Neural crest cell (in vitro differentiated cells): ENCODE measurements at places on chromosomes 13 and 19.

DNA sequence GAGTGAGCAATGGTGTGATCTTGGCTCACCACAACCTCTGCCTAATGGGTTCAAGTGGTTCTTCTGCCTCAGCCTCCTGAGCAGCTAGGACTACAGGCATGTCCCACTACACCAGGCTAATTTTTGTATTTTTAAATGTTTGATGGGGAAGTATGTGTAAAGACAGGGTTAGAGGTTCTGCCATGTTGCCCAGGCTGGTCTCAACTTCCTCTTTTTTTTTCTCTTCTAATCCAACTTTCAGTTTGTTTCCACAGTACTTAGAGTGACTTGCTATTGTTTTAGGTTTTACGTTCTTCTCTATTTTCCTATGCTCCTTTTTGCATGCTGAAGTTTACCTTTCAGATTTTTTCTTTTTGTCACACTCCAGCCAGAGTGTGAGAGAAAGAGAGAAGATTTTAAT lies 1433.0 kb downstream of the UQCRFS1 start:
- no peak for DNase-seq

GRCh38 chr19:35247526-35248309 lies 1.1 kb upstream of the LSR start:
- DNase-seq = no peak

DNA sequence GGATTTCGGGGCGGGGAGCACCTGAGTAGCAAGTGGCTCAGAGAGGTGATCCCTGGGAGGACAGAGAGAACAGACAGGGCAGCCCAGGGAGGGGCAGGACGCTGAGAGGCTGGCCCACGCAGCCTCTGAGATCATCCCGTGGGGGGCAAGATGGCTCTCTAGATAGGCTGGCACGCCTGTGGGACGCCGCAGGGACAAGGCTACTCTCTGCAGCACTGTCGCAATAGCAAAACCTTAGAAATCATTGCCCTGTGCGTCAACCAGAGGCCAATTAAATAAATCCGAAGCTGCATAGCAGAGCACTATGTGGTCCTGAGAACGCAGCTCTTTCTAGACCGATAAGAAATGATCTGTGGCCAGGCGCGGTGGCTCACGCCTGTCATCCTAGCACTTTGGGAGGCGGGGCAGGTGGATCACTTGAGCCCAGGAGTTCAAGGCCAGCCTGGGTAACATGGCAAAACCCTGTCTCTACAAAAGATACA lies 5.1 kb downstream of the PEX11G start:
- no peak for DNase-seq

- DNase-seq = no peak
Observed at GRCh38 chr19:52297601-52298364, 814 bp downstream of the ZNF480 start.

DNA sequence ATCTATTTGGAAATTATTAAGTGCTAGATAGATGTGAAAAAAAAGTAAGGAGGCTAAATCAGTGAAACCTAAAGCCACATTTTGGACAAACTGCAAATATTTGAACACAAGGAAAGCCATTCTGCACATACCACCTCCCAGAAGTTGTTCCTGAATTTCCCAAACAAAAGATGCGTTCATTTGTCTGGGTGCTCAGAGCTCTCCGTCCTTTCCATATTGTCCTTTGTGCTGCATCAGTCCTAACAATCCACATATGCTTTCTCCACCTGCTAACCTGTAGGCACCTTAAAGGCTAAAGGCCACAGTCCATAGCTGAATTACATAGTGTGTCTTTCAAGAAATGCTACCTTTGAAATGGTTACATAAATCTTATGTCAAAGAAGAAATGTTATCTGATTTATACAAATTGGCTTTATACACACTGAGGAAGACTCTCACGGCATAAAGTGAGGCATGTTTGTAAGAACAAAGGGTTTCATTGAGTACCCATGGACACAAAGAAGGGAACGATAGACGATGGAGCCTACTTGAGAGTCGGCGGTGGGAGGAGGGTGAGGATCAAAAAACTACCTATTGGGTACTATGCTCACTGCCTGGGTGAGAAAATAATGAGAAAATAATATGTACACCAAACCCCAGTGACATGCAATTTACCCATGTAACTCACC lies 182.0 kb downstream of the RGCC start:
- no peak for DNase-seq

- DNase-seq = no peak
Observed at GRCh38 chr19:55297267-55297666, 13.5 kb downstream of the BRSK1 start.

GRCh38 chr13:94494026-94494425 lies 14.5 kb upstream of the DCT start:
- DNase-seq = no peak

DNA sequence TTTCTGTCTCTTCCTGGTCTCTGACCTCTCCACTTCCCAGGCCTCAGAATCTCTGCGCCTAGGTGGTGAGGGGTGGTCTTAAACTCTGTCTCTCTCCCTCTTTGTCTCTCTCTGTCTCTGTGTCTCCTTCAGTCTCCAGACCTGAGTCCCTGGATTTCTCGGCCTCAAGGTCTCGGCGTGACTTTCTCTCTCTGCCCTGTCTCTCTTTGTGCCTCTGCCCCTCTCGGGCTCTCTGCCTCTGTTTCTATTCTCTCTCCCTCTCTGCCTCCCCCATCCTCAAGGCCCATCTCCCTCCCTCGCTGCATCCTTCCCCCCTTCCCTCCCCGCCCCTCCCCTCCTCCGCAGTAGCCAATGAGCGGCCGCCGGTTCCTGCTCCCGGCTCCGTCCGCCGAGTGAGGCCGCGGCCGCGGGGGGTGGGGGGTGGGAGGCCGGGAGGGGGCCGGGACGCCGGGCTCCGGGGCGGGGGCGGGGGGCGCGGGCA lies at the start of gene CACNG7:
CACNG7 (plus strand) TSS at position 344 of the 481 bp plus-strand sequence. CDS start 3,554 bp downstream, outside the sequence.
- DNase-seq = no peak

GRCh38 chr19:33150852-33151518 lies 19.1 kb downstream of the WDR88 start:
- no peak for DNase-seq

GRCh38 chr13:94408314-94409036 lies 71.0 kb downstream of the DCT start:
- no peak for DNase-seq

DNA sequence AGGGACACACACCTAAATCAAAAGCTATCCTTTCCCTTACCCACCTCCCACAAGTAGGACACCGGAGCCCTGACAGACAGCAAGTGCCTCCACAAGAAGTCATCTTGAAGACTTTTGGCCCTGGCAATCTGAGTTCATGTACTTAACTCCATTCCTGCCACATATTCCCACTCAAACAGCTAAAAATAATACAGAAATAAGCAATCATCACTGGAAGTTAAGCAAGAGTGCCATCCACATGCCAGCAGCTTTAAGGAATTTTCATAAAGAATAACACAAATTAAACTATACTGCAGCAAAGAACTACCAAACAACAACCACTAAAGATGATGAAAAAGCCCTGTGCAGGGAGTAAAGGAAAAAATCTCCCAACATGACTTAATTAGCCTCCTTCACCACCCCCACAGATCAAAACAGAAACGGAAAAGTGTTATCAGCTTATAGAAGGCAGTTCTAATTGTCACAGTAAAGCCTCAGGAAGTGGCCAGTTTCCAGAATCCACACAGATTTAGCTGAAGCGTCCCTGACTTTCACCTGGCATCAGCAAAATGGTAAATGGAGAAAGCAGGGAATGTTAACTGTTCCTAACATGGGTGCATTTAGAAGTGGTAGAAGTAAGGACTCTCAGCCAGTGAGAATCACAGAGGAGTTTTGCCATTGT lies 343.9 kb downstream of the TBC1D4 start:
- no peak for DNase-seq

GRCh38 chr19:29587518-29587986 lies 18.5 kb upstream of the POP4 start:
- no peak for DNase-seq

- no peak for DNase-seq
Observed at GRCh38 chr19:13864046-13864666, 12.8 kb upstream of the NANOS3 start.

DNA sequence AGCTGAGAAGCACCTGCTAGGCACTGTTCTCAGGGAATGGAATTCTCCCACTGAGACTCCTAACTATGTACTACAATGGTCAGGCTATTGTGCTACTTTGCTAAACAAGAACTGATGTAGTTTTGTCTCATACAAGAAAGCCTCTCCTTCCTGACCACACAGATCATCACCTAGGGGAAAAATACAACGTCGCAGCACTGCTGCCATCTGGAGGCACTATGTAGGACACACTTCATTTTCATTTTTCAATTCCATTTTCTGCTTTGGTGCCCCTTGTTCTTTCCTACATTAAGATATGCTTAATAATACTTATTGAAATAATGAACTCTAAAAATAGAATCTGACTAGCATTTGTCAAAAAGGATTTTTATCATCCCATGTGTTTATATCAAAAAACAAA lies 21.1 kb downstream of the PROSER1 start:
- DNase-seq = peak; percentile 11

GRCh38 chr13:106683918-106684317 lies 116.0 kb upstream of the ARGLU1 start:
- no peak for DNase-seq

DNA sequence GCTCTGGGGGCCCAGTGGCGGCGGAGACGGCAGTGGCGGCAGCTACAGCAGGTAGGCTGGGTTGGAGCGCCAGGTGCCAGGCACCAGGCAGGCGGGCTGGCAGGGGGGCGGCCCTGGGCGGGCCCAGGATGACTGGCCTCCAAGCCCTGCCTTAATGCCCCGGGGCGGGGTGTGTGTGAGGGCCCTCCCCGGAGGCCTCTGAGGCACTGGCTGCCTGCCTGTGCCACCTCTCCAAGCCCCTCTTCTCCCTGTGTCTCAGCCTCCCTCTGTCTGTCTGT lies at the start of gene KLK11:
KLK11 (minus strand) TSS at position 63 of the 278 bp plus-strand sequence. CDS start 985 bp downstream, outside the sequence.
- DNase-seq = no peak

DNA sequence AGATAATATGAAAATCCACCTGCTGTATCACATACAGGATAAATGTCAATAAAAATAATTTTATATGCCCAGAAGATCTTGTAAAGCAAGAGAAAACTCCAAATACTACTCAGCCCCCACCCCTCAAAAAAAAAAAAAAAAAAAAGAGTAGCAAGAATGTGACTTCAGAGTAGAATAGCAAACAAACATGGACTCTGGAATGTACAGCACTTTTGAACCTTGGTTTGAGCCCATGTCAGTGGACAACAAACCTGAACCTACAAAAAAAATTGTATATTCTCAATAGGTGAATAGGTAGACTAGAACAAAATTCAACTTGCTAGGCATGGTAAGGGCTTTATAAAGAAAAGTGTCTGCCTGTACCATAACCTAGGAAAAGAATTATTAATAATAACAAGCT lies 428.0 kb downstream of the SLITRK6 start:
- no peak for DNase-seq

- no peak for DNase-seq
Observed at GRCh38 chr19:38850976-38851621, 1.3 kb upstream of the HNRNPL start.

GRCh38 chr19:55672418-55672817 lies 2.6 kb upstream of the EPN1 start:
- DNase-seq = no peak

DNA sequence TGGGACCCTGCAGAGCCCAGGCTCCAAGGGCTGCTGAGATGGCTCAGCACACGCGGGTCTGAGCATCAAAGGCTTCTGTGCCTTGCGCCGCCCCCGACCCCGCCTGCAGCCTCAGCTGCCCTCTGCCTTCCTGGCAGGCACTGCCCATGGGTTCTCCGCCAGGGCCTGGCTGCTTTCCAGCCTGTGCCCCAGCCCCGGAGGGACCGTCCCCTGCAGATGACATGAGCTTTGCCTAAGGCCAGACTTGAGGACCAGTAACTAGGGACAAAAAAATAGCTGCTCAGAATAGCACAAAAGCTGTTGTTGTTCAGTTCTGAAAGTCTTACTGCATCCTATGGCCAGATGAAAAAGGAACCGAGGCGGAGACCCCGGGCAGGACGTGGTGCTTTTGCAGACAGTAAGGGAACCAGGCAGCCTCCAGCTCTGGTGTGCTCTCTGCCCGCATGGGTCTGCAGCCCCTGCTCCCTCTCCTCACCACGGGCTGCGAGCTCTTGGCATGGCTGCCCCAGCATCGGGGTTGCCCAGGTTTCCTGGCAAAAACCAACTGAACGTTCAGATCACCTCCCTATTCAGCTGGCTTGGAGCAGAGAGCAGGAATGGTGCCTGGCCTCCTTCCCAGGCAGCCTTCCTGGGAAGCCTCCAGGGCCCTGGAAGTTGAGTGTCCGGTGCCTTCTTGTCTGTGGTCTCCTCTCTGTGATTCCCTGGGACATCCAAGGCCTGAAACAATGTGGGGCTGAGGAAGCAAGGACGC lies 12.5 kb upstream of the CFAP97D2 start:
- no peak for DNase-seq

DNA sequence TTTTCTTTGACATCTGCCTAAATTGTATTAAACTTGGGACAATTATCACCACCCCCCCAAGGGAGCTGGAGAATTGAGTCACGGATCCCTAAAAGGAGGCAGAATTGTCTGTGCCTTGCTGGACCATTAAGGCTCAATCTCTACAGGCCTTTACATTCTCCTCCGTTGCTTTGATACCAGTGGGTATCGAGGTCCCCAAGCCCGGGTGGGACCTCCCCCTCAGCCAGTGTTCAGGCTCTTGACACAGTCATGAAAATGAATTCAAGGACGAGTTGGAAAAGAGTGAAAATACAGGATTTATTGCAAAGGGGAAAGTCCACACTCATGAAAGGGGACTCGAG lies 5.6 kb downstream of the PPP1R15A start:
- DNase-seq = no peak

DNA sequence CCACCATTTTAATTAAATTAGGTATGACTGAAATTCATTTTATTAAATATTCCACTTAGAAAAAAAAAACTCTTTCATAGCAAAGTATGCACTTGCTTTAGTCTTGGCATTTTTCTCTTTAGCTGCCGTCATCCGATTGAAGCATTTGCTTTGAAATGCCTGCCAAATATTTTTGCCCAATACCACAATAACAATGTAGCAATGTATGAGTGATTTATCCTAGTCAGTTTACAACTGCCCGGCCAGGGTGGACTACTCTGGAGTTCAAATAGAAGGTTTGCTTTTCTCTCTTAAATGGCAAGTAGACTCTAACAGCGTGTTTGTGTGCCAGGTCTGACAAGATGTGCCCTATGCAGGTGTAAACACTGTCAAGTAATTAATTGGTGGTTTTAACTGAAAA lies 675.3 kb upstream of the SGCG start:
- DNase-seq = no peak

- no peak for DNase-seq
Observed at GRCh38 chr13:39036212-39036611, 1.7 kb downstream of the PROSER1 start.

GRCh38 chr19:14333101-14333871 lies 48.0 kb upstream of the ADGRE5 start:
- peak; percentile 18 for DNase-seq

- no peak for DNase-seq
Observed at GRCh38 chr19:47243364-47243775, 12.4 kb upstream of the BBC3 start.
